ENCODE measurements at places on chromosomes 4 and X.
A peak's percentile ranks its signal among the peaks of the same experiment; 100 is the strongest.

GRCh38 chrX:102155806-102156179, at the start of gene BEX5:
Gene BEX5, minus strand, starts transcription at chrX:102155977. Its CDS starts 1,712 bp downstream, at chrX:102154265.
- DNase-seq, result peak; percentile 17

DNA sequence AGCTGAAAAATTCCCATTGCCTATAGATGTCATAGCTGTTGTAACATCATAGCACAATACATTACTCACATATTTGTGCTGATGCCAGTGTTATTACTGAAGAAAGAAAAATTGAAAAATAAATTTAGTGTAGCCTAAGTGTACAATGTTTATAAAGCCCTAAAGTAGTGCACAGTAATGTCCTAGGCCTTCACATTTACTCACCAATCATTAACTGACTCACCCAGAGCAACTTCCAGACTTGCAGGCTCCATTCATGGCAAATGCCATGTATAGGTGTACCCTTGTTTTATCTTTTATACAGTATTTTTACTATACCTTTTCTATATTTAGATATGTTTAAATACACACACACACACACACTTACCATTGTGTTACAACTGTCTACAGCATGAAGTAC, 265.4 kb upstream of the MAGEB18 start:
- DNase-seq, result no peak

GRCh38 chr4:90852237-90852636, 725.0 kb downstream of the CCSER1 start:
- DNase-seq, result peak; percentile 35

DNA sequence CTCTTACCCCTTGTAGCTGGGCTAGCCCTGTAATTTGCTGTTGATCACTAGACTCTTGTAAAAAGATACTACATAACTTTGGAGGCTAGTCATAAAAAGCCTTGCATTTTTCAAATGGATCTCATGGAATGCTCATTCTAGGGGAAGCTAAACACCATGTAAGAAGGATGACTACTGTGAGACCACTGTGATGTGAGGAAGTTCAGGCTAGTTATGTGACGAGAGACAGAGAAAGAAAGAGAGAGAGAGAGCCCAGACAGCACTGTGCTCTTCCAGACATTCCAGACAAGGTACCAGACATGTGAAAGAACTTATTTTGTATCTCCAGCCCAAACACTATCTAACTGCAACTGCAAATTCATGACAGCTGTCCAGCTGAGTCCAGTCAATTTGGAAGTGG, 404.6 kb upstream of the PITX2 start:
- no peak for DNase-seq

DNA sequence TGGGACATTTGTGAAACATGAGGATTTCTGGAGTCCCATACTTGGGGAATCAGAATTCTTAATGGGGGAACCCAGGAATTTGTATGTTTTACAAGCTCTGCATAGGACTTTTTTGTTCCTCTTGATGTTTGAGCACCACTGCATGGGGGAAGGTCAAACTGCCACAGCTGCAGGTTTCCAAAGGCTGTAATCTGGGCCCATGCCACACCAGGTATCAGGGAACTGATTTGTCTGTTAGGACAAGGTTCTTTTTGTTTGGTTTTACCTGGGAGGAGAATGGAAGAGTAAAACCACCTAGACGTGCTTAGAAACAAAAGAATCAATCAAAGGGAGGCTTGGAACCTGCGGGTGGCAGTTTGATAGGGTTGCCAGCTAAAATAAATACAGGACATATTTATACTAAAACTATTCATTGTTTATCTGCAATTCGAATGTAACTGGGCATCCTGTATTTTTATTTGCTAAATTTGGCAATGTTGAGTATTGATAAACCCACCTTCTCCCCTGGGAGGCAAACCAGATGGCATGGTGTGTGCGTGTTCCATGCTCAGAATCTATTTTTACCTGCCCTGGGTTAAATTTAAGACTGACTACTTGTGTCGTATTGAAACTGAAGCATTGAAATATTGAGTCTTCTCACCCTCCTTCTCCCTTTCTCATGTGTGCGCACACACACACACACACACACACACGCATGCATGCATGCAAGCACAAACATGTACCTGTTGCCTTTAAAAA, 63.7 kb downstream of the TMEM164 start:
- DNase-seq, result no peak

GRCh38 chrX:134969726-134970125, 21.1 kb upstream of the SMIM10 start:
- peak; percentile 89 for DNase-seq

DNA sequence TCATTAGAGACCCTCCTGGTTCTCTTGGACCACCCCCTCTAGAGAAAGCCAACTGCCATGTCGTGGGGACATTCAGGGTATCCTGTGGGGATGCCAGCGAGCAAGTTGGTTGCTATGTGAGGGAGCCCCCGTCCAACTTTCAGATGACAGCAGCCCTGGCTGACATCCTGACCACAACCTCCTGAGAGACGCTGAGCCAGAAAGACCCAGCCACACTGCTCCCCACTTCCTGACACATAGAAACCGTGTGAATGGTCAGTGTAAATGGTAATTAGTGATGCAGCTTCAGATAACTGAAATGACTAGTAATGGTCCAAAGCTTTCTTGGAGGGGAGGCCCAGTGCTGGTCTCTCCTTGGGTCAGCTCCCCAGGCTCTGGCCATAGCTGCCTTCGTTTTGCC, 10.8 kb downstream of the CLCN4 start:
- DNase-seq, result no peak

DNA sequence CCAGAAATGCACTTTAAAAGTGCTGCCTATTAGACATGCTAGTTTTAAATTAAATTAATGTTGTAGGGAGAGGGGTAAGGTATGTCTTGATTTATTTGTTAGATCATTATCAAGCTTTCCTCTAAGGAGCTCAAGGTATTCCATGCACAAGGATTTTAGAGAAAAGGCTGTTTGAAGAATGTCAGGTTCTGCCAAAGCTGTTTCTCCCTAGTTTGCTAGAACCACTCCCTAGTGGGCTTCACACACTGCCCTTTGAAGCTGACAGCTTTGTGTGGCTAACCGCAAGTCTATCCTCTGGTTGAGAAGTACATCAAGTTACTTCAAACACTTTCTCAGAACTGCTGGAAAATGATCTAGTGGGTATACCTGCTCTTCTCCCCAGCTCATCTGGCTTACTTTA, 32.3 kb downstream of the RASL11B start:
- DNase-seq, result peak; percentile 38

GRCh38 chr4:123613586-123614344, 217.2 kb downstream of the SPRY1 start:
- DNase-seq, result no peak

GRCh38 chr4:102826105-102826889, 1.1 kb downstream of the UBE2D3 start:
- no peak for DNase-seq

GRCh38 chr4:40844261-40844660, 94.5 kb downstream of the NSUN7 start:
- DNase-seq, result no peak

- peak; percentile 7 for DNase-seq
These were observed 887.6 kb downstream of the ADGRL3 start for GRCh38 chr4:62087706-62088105.
